Mesothelial cell of epicardium (in vitro differentiated cells): ENCODE measurements at places on chromosomes 16 and 17. TPM values are rescaled to one million over a fixed set of nuclear protein-coding genes. Genes with fewer than 3 reads are reported as not detected.

- no peaks in the 10 kb centered on the region for H3K27me3 ChIP-seq
- H3K27ac ChIP-seq = no peak overlapping the region
- no peaks in the 10 kb centered on the region for H3K36me3 ChIP-seq
- H3K4me3 ChIP-seq = no peak overlapping the region
- H3K4me1 ChIP-seq = peaks cover 9% of the 10 kb centered on the region
Measured at GRCh38 chr16:27429330-27429871, 27.4 kb downstream of the IL21R start.

DNA sequence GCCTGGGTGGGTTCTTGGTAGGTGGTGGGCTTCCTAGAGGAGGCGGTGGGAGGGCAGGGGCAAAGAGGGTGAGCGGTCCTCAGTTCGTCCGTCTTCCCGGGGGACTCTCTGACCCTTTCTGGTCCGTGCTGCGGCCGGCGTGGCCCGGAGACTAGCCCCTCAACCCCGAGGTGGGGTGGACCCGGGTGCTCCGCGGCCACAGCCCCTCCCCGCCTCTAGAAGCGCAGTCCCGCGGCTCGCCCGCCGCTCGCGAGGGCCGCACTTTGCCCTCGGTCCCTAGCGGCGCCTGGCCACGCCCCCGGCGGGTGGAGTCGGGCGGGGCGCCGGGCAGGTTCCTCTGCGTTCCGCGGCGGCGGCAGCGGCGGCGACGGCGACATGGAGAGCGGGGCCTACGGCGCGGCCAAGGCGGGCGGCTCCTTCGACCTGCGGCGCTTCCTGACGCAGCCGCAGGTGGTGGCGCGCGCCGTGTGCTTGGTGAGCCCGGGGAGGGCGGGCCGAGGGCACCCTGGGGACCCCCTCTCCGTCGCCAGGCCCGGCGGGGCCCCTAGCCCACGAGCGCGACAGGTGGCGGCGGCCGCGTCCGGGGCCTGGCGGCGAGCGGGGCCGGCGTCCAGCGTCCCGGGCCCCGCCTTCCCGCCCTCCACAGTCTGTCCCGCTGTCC lies at the start of gene SYNGR2:
Gene SYNGR2, plus strand, starts transcription at position 340 of the 661 bp plus-strand sequence. Its CDS starts 36 bp downstream, at position 376.
- peaks cover 1% of the 10 kb centered on the region for H3K36me3 ChIP-seq
- peak within 1 kb of the TSS; percentile 70 for H3K4me3 ChIP-seq
- no peaks in the 10 kb centered on the region for H3K27me3 ChIP-seq
- DNase-seq = peak; percentile 79

DNA sequence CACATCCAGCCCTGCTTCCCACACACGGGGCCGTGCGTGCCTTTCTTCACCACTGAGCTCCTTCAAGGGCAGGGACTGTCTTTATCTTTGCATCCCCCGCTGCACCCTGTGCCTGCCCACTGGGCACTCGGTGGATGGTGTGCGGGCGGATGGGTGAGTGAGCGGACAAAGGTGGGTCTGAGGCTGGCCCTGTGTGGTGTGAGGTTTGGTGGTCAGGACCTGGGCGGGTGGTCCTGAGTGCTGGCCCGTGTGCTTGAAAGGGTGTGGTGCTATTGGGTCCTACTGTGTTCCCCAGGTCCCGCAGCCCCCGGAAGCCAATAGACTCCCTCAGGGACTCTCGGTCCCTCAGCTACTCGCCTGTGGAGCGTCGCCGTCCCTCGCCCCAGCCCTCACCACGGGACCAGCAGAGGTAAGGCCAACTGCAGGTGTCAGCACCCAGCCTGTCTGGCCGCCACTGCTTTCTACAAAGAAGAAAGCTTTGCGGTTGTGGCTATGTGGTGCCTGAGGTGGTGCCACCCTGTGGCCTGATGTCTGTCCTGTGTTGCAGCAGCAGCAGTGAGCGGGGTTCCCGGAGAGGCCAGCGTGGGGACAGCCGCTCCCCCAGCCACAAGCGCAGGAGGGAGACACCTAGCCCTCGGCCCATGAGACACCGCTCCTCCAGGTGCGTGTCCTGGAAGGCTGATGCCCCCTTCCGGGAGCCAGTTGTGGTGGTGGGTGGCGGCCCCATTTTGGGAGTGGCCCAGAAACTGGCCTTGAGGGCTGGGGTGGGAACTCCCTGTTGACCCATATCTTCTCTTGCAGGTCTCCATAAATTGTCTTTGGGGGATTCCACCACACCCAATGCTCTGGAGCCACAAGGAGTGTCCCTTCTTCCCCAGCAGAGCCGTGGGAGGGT lies 6.8 kb downstream of the ELOB start:
- DNase-seq = no peak
- peaks cover 7% of the 10 kb centered on the region for H3K4me1 ChIP-seq
- H3K4me3 ChIP-seq = no peak overlapping the region

DNA sequence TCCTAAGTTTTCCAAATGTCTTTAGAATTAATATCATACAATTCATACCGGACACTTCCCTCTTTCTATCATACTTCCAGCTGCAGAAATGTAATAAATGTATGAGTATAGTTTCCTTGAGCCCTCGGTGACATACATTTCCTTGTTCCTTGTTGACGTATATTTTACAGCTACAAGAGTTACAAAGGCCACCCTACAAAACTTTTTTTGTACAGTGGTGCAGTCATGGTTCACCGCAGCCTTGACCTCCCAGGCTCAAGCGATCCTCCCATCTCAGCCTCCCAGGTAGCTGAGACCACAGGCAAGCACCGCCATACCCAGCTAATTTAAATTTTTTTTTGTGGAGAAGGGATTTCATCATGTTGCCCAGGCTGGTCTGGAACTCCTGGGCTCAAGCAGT lies 7.2 kb upstream of the DUS1L start:
- no peak overlapping the region for H3K4me3 ChIP-seq
- no peaks in the 10 kb centered on the region for H3K4me1 ChIP-seq
- H3K27me3 ChIP-seq = peaks cover 19% of the 10 kb centered on the region
- no peaks in the 10 kb centered on the region for H3K36me3 ChIP-seq
- H3K27ac ChIP-seq = no peak overlapping the region

DNA sequence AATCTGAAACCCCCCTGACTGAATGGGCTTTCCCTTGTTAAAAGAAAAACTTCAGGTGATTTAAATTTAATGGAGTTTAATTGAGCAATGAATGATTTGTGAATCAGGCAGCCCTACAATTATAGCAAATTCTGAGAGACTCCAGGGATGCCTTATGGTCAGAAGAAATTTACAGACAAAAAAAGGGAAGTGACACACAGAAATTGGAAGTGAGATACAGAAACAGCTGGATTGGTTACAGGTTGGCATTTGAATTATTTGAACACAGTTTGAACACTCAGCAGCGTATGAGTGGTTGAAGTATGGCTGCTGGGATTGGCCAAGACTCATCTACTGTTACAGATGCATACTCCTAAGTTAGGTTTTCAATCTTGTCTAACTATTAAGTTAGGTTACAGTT lies 19.0 kb upstream of the CPHXL start:
- no peaks in the 10 kb centered on the region for H3K4me1 ChIP-seq
- H3K27ac ChIP-seq = no peak overlapping the region

DNA sequence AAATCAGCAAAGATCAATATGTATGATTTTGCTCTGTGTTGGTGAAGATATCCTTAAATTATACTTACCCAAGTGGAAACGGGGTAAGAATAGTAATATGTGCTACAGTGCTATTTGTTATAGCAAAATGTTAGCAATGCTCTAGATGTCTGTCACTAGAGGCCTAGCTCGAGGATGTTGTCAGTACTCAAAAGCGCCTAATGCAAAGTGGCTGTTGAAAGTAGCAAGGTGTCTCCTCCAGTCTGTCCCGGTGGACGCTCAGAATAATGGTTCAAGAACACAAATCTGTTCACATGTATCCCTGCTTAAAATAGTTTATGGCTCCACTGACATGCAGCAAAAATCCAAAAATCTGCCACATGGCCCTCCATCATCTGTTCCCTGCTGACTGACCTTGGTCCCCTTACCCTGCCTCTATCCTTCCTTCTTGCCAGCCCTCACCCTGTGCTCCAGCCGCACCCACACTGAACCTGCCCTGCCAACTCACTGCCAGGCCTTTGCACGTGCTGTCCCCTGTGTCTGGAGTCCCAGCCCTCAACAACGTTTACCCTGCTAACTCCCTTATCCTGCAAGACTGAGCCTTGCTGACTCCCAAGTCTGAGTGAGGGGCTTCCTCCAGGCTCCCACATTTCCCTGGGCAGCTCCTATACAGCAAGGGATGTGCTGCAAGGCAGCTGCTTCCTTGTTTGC lies 9.6 kb upstream of the RNF112 start:
- H3K27ac ChIP-seq = no peak overlapping the region
- DNase-seq = no peak
- H3K36me3 ChIP-seq = no peaks in the 10 kb centered on the region

- DNase-seq = no peak
- no peaks in the 10 kb centered on the region for H3K4me1 ChIP-seq
- H3K27ac ChIP-seq = no peak overlapping the region
- H3K27me3 ChIP-seq = peaks cover 2% of the 10 kb centered on the region
Measured at GRCh38 chr17:5583426-5584382, 605 bp downstream of the NLRP1 start.

- H3K36me3 ChIP-seq = no peaks in the 10 kb centered on the region
- H3K4me1 ChIP-seq = peaks cover 16% of the 10 kb centered on the region
- no peak overlapping the region for H3K27ac ChIP-seq
Measured at GRCh38 chr16:86303787-86304678, 206.3 kb upstream of the FOXF1 start.

- no peak for DNase-seq
- peaks cover 25% of the 10 kb centered on the region for H3K27me3 ChIP-seq
- no peak overlapping the region for H3K4me3 ChIP-seq
- no peaks in the 10 kb centered on the region for H3K36me3 ChIP-seq
Measured at GRCh38 chr16:23895052-23895451, 59.3 kb downstream of the PRKCB start.

DNA sequence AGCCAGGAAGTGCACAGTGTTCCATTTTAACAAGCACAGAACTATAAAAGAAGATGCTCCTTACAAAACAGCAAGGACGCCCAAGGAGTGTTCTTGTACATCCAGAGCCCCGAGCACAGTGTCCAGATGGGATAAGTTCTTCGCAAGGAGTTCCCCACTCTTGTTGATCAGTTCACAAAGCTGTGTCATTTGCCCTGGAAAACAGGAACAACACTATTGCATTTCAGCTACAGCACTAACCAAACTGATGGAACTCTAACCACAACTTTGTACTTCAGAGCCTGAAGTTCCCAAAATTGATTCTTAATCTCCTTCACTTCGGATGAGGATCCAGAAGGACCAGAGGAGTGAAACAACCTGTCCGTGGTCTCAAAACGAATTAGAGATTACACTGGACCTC lies 5.1 kb downstream of the COPS3 start:
- no peak overlapping the region for H3K27ac ChIP-seq
- H3K27me3 ChIP-seq = no peaks in the 10 kb centered on the region
- peaks cover 13% of the 10 kb centered on the region for H3K36me3 ChIP-seq
- H3K4me1 ChIP-seq = peaks cover 14% of the 10 kb centered on the region
- no peak overlapping the region for H3K4me3 ChIP-seq
- DNase-seq = no peak

- peak overlapping the region; percentile 89 for H3K4me3 ChIP-seq
- H3K27me3 ChIP-seq = no peaks in the 10 kb centered on the region
- no peak for DNase-seq
- peak overlapping the region; percentile 96 for H3K27ac ChIP-seq
Measured at GRCh38 chr17:57988301-57989250, 522 bp upstream of the VEZF1 start.

GRCh38 chr17:915538-916201 lies 63.9 kb downstream of the NXN start:
- peaks cover 60% of the 10 kb centered on the region for H3K4me1 ChIP-seq
- no peak for DNase-seq
- no peaks in the 10 kb centered on the region for H3K27me3 ChIP-seq

DNA sequence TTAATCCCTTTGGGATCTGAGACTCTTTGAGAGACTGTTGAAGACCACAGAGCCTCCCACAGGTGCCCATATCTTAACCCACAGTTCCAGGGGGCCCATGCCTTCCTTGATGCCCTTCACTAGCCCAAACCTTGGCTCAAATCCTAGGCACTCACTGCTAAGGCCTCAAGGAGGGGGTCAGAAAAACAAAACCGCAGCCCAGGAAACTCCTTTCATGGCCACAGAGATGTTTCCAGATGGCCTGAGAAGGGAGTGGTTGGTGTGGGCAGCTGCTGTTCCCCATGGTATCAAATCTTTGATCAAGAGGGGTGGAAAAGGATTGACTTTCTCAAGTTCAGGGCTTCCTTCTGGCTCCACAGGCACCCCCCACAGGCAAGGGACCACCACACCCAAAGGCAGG lies 44.7 kb downstream of the CDH1 start:
- H3K27me3 ChIP-seq = no peaks in the 10 kb centered on the region
- DNase-seq = no peak
- peaks cover 10% of the 10 kb centered on the region for H3K36me3 ChIP-seq
- no peak overlapping the region for H3K27ac ChIP-seq
- H3K4me1 ChIP-seq = peaks cover 12% of the 10 kb centered on the region

GRCh38 chr17:72222661-72223380 lies 102.0 kb downstream of the SOX9 start:
- H3K4me3 ChIP-seq = no peak overlapping the region
- H3K36me3 ChIP-seq = no peaks in the 10 kb centered on the region
- H3K27ac ChIP-seq = no peak overlapping the region
- peaks cover 13% of the 10 kb centered on the region for H3K4me1 ChIP-seq

GRCh38 chr16:71637398-71637797 lies 11.4 kb downstream of the MARVELD3 start:
- no peaks in the 10 kb centered on the region for H3K27me3 ChIP-seq
- H3K36me3 ChIP-seq = peaks cover 12% of the 10 kb centered on the region
- DNase-seq = no peak
- no peak overlapping the region for H3K27ac ChIP-seq
- no peaks in the 10 kb centered on the region for H3K4me1 ChIP-seq

- H3K27me3 ChIP-seq = peaks cover 53% of the 10 kb centered on the region
- H3K27ac ChIP-seq = no peak overlapping the region
- no peak for DNase-seq
- H3K4me1 ChIP-seq = no peaks in the 10 kb centered on the region
Measured at GRCh38 chr17:37787055-37787757, 42.3 kb upstream of the HNF1B start.

DNA sequence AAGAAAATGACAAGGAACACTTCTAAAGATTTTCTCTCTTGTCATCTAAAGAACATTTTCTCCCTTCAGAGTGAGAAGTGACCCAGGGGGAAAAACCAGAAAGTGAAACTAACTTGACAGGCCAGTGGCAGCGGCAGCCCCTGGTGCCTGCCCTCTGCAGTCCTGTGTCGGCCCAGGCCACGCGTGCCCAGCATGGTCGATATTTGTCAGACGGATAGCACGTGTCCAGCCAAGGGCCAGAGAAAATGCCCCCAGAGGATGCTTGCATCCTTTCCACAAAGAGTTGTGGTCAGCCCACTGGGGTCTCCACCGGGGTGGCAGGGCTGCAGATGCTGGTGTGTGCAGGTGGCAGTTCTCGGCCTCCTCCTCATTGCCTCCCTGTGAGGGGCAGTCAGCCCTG lies 176.6 kb downstream of the RAB11FIP4 start:
- H3K27ac ChIP-seq = no peak overlapping the region
- no peaks in the 10 kb centered on the region for H3K36me3 ChIP-seq
- no peak overlapping the region for H3K4me3 ChIP-seq
- H3K4me1 ChIP-seq = peaks cover 35% of the 10 kb centered on the region
- no peak for DNase-seq

TMEM92 gene
- total RNA-seq = 2.7 to 3.9 TPM (median 3.6 TPM) in 3 replicates

TAF1C gene
- total RNA-seq = 84.0 to 88.6 TPM (median 84.3 TPM) in 3 replicates

HLF gene
- 0.93 to 1.5 TPM (median 1.3 TPM) in 3 replicates for total RNA-seq

GINS3 gene
- 5.0 to 6.0 TPM (median 5.5 TPM) in 3 replicates for total RNA-seq

ABCC6 gene
- 2.6 to 4.2 TPM (median 3.2 TPM) in 3 replicates for total RNA-seq

TSNAXIP1 gene
- 4.4 to 4.8 TPM (median 4.4 TPM) in 3 replicates for total RNA-seq

PDIA2 gene
- 2.1 to 3.3 TPM (median 2.7 TPM) in 3 replicates for total RNA-seq

DHRS7C gene
- total RNA-seq = not detected in 3 replicates

ASGR1 gene
- total RNA-seq = 15.9 to 19.7 TPM (median 16.5 TPM) in 3 replicates
